Endothelial cell of umbilical vein (primary cell): ENCODE measurements at places on chromosomes 2 and 18. TPM values are rescaled to one million over a fixed set of nuclear protein-coding genes. Genes with fewer than 3 reads are reported as not detected.

ALPI gene
- polyA plus RNA-seq: not detected in 2 replicates

- no peak for DNase-seq
These were observed 26.7 kb downstream of the RAMP1 start for GRCh38 chr2:237885931-237886684.

ZNF396 gene
- 0.14 and 0.28 TPM in 2 replicates for polyA plus RNA-seq

- no peak for DNase-seq
These were observed 474.7 kb downstream of the MBD2 start for GRCh38 chr18:53749766-53750165.

GRCh38 chr2:225334514-225334913 lies 65.0 kb upstream of the NYAP2 start:
- DNase-seq: no peak

DNA sequence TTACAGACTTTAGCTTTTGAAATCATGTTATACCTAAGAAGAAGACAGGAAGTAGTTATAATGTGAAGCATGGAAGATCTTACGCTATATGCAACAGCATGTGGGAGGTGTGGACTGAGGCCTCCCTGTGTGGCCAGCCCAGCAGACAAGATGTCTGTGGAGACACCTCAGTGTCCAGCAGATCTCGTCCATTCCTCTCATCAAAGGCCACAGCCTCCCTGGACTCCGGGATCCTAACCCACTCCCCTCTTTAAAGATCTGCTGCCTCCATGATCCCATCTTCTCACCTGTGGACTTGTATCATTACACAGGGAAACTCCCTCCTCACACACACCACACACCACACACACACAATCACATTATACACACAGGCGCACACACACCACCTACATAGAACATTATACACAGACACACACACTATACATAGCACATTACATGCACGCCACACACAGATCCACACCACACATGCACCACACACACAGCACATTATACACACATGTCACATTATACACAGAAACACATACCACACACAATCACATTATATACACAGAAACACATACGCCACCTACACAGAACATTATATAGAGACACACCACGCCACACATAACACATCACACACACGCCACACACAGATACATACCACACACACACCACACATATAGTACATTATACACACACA lies 89.5 kb downstream of the PXDN start:
- DNase-seq: no peak

- no peak for DNase-seq
These were observed 135.7 kb downstream of the ASB1 start for GRCh38 chr2:238562446-238562845.

COBLL1 gene
- polyA plus RNA-seq: 7.0 and 9.1 TPM in 2 replicates

- no peak for DNase-seq
These were observed 16.4 kb downstream of the EEF1B2 start for GRCh38 chr2:206176121-206176520.

DNA sequence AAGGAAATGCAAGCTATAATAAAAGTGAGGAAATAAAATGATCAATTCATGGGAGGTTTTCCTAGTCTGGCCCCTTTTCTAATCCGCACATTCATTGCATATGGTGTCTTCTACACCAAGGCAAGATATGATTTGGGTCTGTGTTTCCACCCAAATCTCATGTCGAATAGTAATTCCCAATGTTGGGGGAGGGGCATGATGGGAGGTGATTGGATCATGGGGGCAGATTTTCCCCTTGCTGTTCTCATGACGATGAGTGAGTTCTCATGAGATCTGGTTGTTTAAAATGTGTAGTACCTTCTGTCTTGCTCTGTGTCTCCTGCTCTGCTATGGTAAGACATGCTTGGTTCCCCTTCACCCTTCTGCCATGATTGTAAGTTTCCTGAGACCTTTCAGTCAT lies 315.4 kb downstream of the CYRIA start:
- no peak for DNase-seq

GRCh38 chr2:62641410-62641843 lies 64.1 kb upstream of the EHBP1 start:
- DNase-seq: no peak

NCL gene
- 14.9 and 35.3 TPM in 2 replicates for polyA plus RNA-seq

NOL4 gene
- polyA plus RNA-seq: not detected in 2 replicates

GAREM1 gene
- polyA plus RNA-seq: 0.59 and 0.69 TPM in 2 replicates

DNA sequence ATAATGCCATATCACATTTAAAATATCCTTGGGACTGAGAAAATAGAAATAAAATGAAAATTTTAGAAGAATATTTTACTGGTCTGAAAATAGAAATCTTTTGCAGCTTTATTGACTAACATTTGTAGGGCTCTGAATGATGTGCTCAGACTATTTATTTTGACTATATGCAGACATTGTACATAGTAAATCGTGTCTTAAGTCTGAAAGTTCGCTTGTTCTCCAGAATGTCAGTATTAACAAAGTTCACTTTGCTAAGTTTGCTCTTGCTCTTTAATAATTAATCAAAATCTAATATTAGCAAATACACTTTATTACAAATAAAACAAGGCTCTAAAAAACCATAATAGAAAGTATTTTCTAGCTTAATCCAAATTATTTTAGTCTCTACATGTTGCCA lies 219.8 kb downstream of the WDR7 start:
- DNase-seq: no peak

- DNase-seq: peak; percentile 29
These were observed 50.9 kb downstream of the ADNP2 start for GRCh38 chr18:80159713-80160636.

DNA sequence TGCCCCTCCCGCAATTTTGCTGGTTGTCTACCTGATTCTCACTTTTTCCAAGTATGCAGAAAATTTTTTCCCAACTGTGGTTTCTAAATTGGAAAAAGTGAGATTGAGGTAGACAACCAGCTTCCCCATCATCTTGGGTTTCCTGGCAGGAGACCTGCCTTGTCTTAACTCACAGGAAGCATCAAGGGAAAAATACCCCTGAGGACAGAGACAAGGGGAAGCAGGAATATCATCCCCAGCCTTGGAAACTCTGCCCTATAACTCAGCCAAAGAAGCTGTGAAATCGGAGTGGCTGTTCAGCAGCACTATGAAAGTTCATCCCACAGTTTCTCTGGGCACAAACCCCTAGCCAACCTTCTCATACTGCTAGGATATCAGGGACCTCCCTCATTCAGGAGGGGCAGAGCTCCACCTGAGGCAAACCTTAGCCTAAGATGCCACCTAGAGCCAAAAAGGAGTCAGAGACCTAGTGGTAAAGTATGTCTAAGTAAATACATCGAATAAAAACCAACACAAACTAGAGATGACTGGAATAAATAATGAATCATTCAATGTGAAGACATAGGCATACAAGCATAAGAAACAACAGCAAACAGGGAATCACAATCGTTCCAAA lies 68.2 kb downstream of the ZSWIM2 start:
- peak; percentile 30 for DNase-seq

ICA1L gene
- polyA plus RNA-seq: 0.84 and 1.6 TPM in 2 replicates

DNA sequence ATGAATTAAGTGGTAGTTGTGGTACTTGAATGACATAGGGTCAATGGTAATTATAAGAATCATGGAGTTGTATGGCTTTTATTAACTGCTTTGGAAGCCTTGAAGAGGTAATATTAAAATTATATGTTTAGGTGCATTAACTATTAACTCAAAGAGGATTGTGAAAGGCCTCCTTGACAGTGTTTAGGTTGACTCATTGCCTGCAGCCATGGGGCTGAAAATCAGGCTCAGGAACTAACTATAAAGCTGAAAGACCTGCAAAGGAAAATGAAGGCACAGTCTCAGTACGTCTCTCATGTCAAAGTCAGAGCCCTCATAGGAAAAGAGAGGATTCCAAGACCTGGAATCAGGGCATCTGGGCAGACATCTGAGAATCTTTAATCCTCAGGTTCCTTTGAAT lies 31.0 kb downstream of the CACNB4 start:
- DNase-seq: no peak

IL1F10 gene
- not detected in 2 replicates for polyA plus RNA-seq

DNA sequence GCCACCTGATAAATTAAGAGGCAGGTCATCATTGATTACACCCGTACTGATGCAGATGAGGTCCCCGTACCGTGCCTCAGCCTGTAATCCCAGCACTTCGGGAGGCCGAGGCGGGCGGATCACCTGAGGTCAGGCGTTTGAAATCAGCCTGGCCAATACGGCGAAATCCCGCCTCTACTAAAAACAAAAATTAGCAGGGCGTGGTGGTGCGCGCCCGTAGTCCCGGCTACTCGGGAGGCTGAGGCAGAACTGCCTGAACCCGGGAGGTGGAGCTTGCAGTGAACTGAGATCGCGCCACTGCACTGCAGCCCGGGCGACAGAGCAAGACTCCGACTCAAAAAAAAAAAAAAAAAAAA lies 683 bp upstream of the ENOSF1 start:
- DNase-seq: no peak

DNA sequence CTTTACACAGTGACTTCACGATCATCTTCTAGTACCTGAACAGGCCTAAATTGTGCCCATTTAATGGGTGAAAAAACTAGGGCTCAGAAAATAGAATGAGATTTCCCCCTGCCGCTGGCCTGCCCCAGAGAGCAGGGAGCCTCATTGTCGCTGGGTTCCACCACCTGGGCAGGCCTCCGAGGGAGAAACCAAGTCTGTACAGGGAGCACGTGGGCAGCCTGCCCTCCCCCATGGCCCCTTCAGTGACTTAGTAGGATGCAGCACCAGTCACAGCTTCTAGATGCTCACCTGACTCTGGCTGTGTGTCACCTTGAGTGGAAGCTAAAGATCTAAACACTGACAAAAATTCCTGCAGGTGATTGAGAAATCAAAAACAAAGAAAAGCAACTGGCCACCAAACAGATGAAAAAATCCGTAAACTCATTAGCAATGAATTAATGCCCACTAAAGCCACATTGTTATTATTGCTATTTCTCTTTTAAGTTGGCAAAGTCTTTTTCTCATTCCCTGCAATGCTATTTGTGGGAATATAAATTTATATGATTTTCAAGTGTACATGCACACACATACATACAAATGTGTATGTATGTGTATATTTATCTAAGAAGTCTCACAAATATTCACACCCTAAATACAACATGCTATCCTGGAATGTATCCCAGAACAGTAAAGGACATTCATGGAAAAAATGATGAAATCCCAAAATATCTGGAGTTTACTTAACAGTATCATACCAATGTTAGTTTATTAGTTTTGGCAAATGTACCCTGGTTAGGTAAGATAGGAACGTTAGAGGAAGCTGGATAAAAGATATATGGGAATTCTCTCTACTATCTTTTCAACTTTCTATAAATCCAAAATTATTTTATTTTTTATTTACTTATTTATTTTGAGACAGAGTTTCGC lies 18.7 kb upstream of the ASPRV1 start:
- DNase-seq: no peak

DNA sequence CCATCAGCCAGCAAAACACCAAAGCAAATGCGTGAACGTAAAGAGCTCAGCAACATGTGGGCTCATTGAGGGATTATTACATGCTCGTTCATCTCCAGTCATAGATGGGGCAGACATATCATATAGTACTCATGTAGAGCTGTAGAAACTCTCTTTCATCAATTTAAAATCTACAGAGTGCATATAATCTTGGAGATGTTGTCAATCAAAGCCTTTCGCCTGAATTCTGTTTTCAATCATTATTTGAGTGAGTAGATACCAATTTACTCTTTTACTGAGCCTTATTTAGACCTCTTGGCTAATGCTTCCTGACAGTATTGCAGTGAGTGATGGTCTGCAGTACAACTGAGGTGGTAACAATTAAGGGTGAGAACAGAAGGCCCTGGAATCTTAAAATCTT lies 7.0 kb downstream of the RIT2 start:
- no peak for DNase-seq

GRCh38 chr2:15894481-15895144 lies 45.7 kb upstream of the MYCN start:
- no peak for DNase-seq

GRCh38 chr2:227370791-227371312 lies 8.3 kb downstream of the TM4SF20 start:
- DNase-seq: no peak

DNA sequence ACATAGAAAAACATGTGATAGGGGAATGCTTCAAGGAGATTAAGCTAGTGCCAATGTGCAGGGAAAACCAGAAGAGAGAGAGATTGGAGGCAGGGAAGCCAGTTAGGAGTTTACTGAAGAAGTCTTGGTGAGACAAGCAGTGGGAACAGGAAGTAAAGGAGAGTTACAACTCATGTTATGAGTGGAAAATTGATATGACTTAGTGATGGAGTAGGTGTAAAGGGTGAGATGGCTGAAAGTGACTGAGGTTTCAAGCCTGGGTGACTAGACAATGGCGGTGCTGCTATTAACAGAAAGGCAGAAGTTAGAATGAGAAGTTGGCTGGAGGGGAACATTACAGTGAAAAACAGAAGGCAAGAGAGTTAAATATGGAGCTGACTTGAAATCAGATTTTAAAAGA lies 16.5 kb downstream of the DOK1 start:
- no peak for DNase-seq
